Anterior cingulate cortex (tissue), 58 donors: ENCODE measurements at places on chromosomes 6 and 20.

GRCh38 chr20:40232273-40232672 lies 456.8 kb downstream of the MAFB start:
- no peak for DNase-seq

DNA sequence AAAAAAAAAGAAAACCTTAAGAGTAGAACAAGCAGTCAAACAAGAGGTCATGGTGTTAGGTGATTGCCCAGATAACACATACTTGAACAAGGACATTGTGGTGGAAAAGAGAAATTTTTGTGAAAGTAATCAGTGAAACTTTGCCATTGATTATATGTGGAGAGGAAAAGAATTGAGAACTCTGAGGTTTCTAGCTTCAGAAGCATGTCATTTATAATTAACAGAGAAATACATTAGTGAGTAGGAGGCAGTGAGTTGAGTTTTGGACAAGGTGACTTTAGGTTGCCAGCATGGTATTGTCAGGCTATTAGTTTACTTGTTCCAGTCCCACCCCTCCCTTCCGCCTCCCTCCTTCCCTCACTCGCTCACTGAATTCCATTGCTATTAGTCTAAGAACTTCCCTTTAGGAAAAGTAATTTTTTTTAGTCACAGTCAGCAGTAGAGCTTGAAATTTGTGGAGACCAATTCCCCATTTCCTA lies 17.2 kb downstream of the TAB2 start:
- DNase-seq, result no peak

- DNase-seq, result no peak
Observed at GRCh38 chr6:46451343-46451742, 39.9 kb downstream of the RCAN2 start.

DNA sequence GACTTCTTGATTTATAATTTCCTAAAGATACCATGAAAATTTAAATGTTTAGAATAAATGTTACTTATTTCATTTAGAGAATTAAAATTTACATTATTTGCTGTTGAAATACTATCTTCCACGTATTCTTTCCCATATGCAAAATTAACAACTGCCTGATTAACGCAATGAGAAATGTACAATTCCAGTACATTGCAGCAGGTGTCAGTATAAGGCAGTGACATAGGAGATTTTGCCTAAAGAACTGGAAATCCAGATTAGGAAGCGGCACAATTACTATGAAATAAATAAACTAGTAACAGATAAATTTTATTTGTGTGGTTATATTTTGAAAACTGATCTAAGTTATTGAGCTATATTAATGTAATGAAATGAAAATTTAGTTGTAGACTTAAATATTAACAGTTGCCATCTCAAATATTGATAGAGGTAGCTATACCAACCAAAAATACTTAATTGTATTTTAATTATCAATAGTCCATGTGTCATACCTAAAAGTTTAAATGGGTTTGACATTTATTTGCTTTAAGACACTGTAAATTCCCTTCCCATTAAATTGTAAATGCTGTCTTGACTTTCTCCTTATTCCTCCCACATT lies 300.2 kb downstream of the UTRN start:
- DNase-seq, result no peak

- DNase-seq, result no peak
Observed at GRCh38 chr6:80215063-80215462, 108.6 kb downstream of the BCKDHB start.

GRCh38 chr6:12017263-12017662 lies 5.2 kb downstream of the HIVEP1 start:
- DNase-seq, result no peak

- no peak for DNase-seq
Observed at GRCh38 chr6:45532721-45533210, 155.0 kb upstream of the SUPT3H start.

DNA sequence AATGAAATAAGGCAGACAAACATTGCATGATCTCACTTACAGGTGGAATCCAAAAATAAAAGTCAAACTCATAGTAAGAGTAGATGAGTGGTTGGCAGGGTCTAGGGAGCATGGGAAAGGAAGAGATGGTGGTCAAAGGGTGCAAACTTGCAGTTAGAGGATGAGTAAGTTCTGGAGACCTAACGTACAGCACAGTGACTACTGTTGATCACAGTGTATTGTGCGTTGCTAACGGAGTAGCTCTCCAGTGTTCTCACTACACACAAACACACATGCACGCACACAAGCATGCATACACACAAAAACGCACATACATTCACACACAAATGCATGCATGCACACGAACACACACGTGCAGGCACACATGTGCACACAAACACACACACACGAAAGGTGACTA lies 54.9 kb downstream of the LY86 start:
- no peak for DNase-seq

DNA sequence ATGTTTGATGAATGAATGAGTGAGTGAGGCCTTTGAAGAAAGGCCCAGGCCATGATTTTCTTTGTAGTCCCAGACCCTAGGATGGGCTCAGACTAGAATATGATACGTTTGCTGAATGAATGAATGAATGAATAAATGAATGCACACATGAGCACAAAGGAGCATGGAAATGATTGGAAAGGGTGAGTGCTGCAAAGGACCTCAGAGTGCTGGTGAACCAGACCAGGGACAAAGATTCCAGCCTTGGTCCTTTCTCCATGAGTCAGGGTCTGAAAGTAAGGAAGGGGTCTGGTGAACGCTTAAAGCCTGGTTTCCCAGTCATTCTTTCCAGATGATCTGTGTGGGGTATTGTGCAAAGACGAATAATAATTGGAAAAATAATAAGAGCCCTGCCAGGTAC lies 40.0 kb upstream of the MRPS18A start:
- DNase-seq, result no peak

DNA sequence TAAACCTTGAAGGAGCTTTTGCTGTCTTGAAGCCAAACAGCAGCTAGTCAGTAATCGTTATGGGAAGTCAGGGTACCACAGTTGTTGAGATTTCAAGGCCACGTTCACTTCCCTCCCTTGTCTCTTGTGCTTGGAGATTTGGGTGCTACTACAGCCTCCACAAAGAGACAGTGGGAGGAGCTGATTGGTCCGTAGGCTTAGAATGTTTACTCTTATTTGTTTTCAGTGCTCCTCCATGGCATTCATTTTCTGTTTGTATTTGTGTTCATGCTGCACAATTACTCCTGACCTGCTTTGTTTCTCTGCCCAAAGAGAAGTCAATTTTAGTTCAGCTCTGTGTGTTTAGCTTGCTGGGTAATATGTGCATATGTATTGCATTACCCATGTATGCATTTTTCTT lies 147.7 kb downstream of the PRL start:
- no peak for DNase-seq
